Stimulated activated CD8-positive, alpha-beta memory T cell treated with anti-CD3 and anti-CD28 coated beads, Interleukin-15, amount 100 ng/mL, for 1 hour (primary cell): ENCODE measurements at places on chromosomes 2 and 18.

GRCh38 chr2:72946466-72946865 lies 29.1 kb downstream of the EMX1 start:
- DNase-seq = no peak

GRCh38 chr2:235910067-235910466 lies 258.1 kb downstream of the GBX2 start:
- no peak for DNase-seq

- no peak for DNase-seq
Measured at GRCh38 chr2:23213196-23213595, 171.8 kb upstream of the KLHL29 start.

GRCh38 chr2:172922306-172922705 lies 153.3 kb upstream of the MAP3K20 start:
- no peak for DNase-seq

DNA sequence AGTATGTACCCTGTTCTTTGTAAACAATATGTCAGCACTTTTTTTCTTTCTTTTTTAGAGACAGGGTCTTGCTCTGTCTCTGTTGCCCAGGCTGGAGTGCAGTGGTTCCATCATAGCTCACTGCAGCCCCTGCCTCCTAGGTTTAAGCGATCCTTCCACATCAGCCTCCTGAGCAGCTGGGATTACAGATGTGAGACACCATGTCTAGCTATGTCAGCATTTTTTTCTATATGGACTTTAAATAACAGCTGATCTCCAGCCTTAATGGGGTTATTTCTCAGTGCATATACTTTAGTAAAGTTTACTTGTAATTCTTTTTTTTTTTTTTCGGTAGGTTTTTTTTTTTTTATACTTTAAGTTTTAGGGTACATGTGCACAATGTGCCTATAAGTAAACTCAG lies 26.6 kb downstream of the ABCG5 start:
- no peak for DNase-seq

DNA sequence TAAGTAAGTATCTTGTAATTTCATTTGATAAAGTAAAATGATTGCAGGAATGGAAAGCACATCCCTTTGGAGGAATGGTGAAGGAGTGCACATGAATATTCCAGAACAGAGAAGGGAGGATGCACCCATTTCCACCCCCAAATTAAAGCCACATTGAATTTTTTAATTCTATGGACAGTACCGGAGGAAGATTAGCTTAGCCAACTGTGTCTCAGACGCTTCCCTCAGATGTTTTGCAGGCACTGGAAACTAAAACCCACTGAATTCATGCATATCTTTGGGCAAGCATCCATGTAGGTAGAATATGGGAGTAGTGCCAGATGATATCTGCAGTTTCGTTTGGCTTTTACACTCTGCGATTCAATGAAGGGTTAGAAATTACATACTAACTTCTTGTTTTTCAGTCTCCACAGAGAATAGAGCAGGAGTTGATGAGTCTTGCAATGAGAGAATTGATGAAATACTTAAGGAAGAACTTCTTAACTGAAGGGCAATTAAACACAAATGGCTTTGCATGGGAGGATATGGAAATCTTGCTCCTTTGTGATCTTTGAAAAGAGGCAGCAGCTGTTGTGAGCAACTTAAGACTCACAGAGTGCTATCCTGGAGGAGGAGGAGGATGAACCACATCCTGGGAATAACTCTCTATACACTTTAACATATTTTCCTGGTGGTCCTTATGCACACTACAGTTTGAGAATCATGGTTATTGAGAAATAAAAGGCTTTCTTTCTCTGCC lies 71.7 kb upstream of the MYO3B start:
- DNase-seq = no peak
